ENCODE measurements at places on chromosomes 7 and 10. TPM values are rescaled to one million over a fixed set of nuclear protein-coding genes. Genes with fewer than 3 reads are reported as not detected.

- DNase-seq, result no peak
Measured at GRCh38 chr10:32060347-32060746, 4.1 kb upstream of the KIF5B start.

DNA sequence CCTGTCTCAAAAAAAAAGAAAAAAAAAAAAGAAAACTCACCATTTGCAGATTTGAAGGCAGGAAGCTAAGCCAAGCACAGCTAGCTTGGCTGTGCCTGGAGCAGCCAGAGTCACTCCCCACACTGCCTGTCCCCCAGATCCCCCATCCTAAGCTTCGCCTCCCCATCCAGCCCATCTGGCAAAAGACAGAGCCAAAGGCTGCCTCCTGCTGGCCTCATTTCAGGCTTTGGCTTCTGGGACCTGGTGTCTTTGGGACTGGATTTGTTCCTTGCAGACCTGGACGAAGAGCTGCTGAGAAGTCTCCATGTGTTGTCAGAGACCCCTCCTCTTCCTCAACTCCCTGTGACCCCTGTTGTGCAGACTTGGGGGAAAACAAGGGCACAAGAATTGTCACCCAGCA, 8.1 kb downstream of the ASL start:
- peak; percentile 66 for DNase-seq

Gene NEUROG3
- total RNA-seq, result not detected

Gene GHRHR
- total RNA-seq, result not detected

Gene C10orf67
- not detected for total RNA-seq

Data from osteoblast (primary cell).